ENCODE measurements at places on chromosomes 12 and 14.

DNA sequence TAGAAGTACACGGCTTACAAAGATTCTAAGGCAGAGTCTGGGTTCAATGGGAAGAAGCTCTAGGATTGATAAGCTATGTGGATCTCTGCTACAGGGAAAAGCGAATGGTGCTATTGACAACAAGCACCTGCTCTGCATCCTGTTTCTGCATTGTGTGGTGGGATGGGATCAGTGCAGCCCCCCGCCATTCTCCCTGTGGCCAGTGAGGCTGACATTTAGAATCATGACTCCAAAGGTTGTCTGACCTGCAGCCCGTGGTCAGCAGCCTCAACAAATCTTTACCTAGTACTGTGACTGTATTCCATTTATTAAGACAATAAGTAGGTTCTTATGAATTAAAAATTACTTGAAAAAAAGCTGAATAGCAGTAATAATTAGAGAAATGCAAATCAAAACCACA, 1477.0 kb upstream of the TMEM132C start:
- DNase-seq, result no peak

GRCh38 chr12:14629832-14630710, 62.4 kb upstream of the PLBD1 start:
- DNase-seq, result peak; percentile 83

DNA sequence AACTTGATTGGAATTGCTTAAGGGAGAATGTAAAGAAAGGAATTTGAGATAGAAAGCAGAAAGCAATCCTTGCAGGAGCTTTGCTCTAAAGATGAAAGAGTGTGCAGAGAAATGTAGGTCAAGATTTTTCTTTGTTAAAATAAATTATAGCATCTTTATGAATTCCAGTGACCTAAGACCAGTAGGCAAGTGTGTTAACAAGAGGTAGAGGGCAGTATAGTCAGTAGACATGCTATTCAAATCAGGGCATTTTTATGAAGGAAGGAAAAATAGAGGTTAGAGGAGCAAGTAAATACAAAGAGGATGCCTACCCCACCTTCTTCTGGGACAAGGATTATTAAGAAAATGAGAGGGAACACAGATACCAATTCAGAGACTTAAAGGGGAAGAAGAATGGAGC, 148.5 kb downstream of the PLCZ1 start:
- DNase-seq, result peak; percentile 31

GRCh38 chr12:30792648-30793499, 38.1 kb upstream of the CAPRIN2 start:
- DNase-seq, result peak; percentile 59

- DNase-seq, result no peak
These were observed 210.4 kb downstream of the EXOC5 start for GRCh38 chr14:57058319-57058718.

- DNase-seq, result no peak
These were observed 147.4 kb downstream of the ANO2 start for GRCh38 chr12:5797661-5798060.

- DNase-seq, result no peak
These were observed 114.1 kb upstream of the E2F7 start for GRCh38 chr12:77179515-77179914.

All from fibroblast of the aortic adventitia (primary cell).